ENCODE measurements at places on chromosomes 2 and 18.

- DNase-seq: no peak
Measured at GRCh38 chr2:144946263-144946662, 426.3 kb upstream of the ZEB2 start.

DNA sequence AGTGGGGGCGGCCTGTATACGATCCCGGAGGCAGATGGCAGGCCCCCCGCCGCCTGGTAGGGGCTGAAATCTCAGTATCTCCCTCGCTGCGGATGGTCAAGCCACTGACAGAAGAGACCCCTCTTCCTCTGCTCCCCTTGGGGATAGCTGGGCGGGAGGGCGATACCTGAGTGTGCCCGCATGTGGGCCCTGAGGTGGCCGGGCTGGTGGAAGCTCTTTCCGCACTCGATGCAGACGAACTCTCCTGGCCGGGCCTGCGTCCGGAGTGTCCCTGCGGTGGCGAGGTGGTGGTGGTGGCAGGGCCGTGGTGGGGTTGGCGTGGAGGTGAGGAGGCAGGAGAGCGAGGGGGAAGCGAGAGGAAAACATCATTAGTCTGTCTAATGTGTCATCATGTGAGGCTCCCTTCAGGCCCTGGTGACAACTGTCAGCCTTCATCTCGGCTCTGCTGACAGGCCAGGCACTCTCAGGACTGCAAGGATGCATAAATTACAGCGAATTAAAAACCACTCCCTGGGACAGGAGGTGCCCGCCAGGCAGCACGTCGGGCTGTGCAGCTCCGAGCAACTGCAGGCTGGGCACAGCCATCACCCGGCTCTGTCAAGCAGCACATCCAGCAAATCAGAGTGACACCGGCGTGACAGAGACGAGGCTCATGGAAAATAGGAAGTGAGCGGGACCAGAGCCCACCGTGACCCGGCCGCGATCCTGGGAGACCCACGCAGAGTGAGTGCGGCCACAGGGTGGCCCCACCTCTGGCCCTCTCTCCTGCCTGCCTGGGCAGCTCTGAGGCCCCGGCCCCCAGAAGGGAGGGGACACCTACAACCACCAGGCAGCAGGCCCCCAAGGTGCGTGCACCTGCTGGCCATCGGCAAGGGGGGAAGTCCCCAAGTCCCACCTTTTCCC lies 123.5 kb downstream of the ZNF516 start:
- no peak for DNase-seq

DNA sequence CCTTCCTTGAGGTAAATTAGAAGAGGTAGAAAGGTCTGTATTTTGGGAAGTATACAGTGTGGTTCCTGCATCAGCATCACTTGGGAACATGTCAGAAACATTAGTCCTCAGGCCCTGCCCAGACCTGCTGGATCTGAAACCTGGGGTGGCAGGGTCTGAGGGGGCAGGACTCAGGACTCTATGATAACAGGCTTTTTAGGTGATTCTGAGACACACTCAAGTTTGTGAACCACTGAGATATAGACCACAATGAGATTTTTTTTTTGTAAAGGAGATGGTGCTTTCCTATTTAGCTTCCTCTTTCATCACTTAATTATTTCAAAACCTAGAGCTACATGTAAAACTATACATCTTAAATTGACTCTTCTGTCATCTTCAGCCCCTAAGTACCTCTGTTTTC lies 262.7 kb upstream of the SPOPL start:
- no peak for DNase-seq

- no peak for DNase-seq
Measured at GRCh38 chr18:3207565-3207964, 12.2 kb downstream of the MYOM1 start.

DNA sequence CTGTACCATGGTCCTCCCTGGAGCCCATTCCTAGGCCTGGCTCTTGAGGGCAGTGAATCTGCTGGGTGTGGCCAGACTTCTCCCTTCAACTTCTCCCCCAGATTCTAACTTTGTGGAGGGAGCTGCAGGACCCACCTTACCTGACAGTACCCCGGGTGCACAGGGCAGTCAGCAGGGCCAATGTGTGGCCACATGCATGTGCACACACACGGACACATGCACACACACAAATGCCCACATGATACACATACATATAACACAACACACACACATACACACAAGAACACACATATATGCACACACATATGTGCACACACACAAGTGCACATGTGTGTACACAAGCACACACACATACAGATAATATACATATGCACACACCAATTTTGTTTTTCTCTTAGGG lies 300.0 kb upstream of the HS6ST1 start:
- no peak for DNase-seq

DNA sequence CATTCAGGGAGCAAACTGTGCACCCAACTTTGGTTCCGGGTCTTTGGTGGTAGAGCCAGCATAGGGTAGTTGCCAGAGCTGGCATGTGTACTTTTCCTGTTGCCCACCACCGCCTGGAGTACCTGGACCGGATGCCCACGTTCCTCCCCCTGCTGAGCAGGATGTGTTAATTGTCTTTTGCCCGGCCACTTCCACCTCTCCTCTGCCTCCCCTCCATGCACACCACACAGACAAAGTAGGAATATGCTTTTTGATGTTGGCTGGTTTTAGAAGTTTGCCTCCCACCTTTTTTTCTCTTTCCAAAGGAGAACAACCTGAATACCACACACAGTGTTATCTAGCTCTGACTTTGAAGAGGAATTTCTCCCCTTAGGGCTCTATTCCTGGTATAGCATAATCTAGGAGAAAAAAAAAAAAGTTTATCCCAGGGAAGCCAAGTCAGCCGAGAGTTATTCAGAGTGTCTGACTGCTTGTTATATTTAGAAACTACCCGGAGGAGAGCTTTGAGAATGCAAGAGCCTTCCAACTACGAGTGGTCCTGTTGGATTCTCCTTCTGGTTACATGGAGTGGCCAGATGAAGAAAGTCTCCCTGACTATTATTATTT lies 111.9 kb downstream of the SETBP1 start:
- no peak for DNase-seq

GRCh38 chr2:28228434-28228995 lies 164.1 kb upstream of the FOSL2 start:
- DNase-seq: no peak

- no peak for DNase-seq
Measured at GRCh38 chr2:162013514-162014475, 60.2 kb downstream of the DPP4 start.

- no peak for DNase-seq
Measured at GRCh38 chr2:144358374-144358964, 161.4 kb downstream of the ZEB2 start.

DNA sequence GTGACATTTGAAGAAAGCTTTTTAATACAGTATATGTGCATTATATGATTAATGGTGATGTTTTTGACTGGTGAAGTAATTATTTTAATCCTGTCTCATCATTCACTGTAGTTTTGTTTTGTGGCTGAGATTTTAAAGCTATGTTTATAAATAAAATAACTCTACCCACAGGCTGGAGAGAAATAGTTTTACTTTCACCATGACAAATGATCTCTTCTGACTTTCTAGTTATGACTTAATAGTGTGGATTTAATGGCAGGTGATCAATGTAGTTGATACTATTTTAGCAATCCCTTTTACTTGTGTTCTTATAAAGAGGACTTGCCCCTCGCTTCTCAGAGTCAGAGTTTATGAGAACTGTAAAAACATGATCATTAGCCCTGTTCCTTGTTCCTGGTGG lies 289.5 kb upstream of the SIX3 start:
- DNase-seq: no peak

- no peak for DNase-seq
Measured at GRCh38 chr2:18077704-18078103, 199.2 kb downstream of the KCNS3 start.

DNA sequence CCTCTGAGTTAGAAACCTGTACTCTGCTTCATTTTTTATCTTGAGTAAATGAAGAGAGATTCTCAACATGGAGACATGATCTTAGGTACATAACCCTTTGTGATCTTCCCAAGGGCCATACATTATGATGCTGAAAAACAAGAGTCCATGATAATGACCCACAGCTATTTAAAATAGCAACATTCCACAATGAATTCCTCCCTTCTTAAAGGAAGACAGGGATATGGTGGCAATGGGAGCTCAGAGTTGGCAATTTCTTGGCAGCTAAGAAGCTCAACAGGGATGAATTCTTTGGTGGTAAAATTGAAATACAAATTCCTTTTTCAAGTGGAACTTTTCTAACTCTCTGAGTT lies 638.5 kb downstream of the CNTNAP5 start:
- DNase-seq: no peak

DNA sequence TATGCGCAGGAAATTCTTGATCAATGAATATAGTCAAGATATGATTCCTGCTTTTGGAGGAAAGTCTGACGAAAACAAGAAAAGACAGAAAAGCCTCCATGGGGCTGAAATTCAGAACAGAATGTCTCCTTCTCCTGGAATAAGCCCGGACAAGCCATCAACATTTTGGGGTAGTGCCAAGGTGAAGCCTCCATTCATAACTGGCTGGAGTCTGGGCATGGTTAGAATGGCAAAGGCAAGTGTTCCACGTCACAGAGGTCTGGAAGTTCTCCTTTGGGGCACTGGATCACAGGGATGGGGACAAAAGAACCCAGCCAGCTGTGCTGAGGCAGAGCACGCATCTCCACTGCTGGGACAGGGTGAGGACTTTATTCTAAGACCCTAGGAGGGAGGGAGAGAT lies 505.7 kb downstream of the CMPK2 start:
- no peak for DNase-seq

DNA sequence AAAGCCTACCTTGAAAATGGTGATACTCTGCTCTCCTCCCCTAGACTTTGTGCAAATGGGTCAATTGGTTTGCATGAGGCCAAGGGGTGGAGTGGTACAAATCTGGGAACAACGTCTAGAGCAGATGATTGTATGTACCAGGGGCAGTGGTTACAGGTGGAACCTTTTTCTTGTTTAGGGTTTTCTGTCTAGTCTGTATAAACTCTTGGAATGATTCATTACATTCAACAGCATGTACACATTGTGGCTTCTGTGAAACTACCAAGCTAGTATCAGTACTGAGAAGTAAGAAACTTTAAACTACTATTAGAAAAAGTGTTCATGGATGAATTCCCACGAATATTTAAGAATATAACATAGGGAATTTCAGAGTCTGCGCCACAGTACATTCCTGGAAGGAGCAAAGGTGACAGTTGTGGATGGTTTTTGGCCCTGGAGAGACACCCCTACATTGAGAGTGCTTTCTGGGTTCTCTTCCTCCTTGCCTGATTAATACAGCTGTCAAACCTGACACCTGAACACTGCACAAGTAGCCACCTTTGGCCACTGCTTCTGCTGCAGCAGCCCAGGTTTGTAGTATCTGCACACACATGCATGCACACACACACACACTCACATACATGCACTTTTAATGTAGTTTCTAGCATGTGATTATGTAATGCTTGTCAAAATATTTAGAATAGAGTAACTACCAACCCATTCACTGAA lies 30.0 kb downstream of the CFAP221 start:
- DNase-seq: peak; percentile 12

GRCh38 chr18:9619545-9619944 lies 5.2 kb upstream of the PPP4R1 start:
- no peak for DNase-seq

DNA sequence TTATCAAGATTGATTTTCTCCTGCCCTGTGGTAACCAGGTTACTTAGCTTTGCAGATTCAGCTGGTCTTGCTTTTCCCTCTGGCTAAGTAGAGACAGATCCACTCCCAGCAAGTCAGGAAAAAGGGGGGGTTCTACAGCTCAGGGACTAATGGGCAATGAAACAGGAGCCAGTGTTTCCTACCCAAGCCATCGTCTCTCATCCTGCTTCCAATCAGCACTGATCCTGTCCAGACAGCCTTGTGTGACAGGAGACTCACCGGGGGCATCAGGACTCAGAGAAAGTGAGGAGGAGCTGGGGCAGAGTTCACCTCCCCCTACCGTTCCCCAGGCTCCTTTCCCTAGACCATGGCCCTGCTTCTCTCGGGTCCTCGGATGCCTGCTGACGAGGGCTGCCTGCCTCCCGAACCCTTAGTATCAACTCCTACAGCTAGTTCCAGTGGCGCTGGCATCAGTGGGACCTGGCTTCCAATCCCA lies 307.6 kb downstream of the ALK start:
- no peak for DNase-seq

GRCh38 chr2:153432381-153432780 lies 46.2 kb downstream of the RPRM start:
- no peak for DNase-seq

DNA sequence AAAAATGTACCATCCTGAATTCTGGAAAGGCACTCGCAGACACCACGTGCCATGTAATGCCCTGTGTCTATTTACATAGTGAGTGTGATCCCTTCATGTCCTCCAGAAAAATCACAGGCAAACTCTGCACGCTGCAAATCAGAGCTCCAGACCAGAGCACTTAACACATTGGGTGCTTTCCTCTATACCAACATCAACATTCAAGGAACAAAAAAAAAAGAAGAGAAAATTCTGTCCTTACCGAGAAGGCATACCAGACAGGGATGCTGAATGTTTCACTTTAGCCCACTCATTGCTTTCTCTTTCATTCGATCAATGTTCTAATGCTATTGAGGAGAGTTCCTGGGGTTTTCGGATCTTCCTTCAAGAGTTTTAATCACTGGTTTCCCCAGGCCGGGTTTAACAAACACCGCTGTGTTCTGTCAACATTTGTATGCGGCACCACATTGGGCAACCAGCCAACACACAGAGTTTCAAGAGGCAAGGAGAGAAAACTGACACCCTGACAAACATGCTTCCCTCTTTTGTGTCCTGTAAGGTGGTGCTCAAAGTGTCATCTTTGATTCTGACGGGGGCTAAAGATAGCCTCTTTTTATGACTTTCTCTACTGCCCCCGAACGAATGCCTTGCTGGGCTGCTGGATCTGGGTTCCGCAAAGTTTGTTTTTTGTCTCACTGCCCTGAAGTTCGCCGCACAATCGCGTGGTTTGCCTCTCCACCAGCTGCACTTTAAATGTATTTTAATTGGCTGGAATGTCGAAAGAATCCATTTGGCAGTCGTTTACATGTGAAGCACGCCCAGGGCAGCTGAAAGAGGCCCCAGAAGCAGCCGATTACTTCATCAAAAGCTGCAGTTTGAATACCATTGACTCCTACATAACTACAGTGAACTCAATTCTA lies 106.4 kb upstream of the NCKAP5 start:
- DNase-seq: no peak

GRCh38 chr2:26438926-26439325 lies 37.2 kb downstream of the DRC1 start:
- no peak for DNase-seq
